NB4 (cell line): ENCODE measurements at places on chromosomes 4 and X.

- no peak for DNase-seq
Measured at GRCh38 chr4:162706051-162706450, 460.6 kb downstream of the NAF1 start.

- DNase-seq = no peak
Measured at GRCh38 chr4:94536649-94537469, 85.1 kb downstream of the PDLIM5 start.

DNA sequence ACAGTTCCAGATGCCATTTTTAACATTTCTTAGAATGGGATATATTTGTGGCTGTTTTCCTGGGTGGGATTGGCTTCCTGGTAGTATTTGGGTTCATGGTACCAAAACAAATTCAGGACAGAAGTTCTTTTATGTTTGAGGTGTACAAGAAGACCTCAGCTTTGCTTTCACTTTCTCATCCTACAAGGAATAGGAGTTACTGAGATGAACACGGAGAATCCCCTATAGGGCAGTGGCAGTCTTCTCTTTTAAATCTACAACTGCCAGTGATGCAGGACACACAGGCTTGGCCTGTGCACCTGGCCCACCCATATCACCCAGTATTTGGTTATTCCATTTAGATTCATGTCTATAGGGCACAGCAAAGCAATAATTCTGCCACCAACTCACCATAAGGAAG, 35.2 kb downstream of the SLC10A7 start:
- DNase-seq = no peak

DNA sequence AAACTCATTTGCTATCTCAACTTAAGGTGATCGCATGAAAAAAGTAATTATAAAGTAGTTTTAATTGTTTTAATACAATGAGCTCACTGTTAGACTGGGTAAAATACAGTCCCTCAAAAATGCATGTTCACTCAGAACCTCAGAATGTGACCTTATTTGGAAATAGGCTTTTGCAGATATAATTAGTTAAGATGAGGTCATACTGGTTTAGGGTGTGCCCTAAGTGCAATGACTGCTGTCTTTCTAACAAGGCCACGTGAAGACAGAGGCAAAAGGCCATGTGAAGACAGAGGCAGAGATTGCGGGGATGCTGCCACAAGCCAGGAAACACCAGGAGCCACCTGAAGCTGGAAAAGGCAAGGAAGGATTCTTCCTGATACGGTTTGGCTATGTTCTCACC, 262.1 kb downstream of the NKX6-1 start:
- DNase-seq = no peak

DNA sequence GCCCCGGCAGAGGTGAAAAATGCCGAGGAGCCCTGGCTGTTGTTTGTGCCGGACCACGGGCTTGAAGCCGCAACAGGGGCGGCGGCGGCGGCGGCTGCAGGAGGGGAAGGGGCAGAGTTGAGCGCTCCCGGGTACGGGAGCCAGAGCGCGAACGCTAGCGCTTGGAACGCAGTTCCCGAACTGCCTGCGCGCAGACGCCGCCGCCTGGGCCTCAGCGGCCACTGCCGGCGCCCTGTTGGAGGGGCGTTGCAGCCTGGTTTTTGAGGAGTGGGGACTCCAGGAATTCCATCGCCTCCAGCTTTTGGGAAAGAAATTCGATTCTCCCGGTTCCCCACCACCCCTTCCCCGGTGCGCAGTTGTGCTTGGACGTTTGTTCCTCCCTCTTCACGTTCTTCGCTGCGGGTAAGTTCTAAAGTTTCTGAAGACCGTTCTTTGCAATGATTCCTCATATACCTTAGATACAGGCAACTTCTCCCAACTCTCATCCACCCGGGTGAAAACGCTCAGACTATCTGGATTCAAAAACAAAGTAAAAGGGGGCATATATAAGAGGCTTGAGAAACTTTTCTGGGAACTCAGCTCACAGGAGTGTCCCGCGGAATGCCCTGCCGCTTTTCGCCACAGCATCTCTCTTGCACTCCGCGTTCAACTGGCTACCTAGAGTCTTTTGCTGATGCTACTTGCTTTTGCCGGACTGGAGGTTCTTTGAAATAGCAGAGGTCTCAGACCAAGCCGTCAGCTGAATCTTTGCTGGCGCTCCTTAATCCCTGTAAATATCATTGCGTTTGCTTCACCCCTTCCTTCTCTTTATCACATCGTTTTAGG, 1.0 kb downstream of the FAT4 start:
- DNase-seq = peak; percentile 10

- no peak for DNase-seq
Measured at GRCh38 chrX:124393659-124394058, 47.3 kb downstream of the SH2D1A start.

DNA sequence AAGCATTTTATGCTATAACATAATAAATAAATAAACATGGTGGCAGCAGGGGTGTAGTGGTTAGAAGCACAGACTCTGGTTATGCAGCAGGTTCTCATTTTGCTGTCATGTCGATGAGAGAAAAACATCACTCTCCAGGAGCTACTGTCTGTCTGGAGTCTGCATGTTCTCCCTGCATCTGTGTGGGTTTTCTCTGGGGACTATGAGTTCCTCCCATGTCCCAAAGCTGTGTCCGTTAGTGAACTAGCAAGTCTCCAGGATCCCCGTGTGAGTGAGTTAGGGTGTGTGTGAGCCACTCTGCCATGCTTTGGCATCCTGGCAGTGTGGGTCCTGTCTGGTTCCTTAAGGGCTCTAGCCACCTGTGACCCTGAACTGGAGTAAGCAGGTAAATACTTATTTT, 585.6 kb upstream of the AGA start:
- DNase-seq = no peak

DNA sequence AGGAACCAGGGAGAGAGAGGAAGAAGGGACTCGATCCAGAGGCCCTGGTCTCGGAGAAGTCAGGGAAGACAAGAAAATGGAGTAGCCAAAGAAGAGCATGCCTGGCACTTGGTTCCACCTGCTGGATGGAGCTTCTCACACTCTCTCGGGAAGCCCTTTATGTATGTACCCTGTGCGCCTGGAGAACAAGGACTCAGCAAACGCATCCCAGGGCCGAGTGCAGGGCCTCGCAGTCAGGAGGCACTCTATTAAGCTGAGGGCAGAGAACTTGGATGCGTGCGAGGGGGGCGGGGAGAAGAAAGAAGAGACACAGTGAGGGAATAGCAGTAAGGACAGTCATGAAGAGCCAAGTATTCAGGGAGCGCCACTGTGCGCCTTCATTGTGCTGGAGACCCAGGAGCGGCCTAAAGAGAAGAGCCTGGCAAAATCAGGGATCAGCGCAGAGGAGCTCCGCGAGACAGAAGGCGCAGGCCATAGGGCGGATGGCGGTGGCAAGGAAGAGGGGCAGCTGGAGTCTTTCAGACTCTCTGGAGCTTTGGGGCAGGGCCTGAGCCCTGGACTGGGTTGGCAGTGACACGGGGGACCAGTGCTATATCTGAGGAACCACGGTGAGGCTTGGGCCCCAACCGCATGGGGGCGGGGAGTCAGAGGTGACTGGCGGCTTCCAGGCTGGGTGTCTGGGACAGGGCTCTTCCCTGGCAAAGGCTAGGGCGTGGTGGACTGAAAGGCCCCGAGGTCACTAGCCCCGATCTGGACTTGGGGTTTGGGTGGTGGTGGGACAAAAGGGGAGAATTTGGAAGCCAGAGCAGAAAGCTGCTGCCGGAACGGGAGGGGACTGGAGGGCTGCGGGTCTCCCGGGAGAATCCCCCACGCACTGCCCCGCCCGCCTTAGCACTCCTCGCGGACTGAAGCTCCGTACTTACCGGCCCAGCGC, 1.9 kb upstream of the SEPTIN6 start:
- no peak for DNase-seq

DNA sequence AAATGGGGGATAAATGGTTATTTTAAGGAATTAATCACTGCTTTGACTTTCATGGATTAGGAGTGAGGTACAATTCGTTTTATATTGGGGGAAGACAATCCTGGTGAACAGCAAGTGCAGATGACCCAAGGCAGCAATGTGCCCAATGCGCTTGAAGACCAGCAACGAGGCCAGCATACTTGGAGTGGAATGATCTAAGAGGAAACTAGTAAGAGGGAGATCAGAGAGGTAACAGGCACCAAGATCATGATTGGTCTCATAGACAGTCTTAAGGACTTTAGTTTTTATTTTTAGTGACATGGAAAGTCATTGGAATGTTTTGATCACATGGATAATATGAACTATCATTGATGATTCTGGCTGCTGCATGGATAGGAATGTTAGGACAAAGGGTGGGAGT, 90.6 kb downstream of the BMPR1B start:
- no peak for DNase-seq

DNA sequence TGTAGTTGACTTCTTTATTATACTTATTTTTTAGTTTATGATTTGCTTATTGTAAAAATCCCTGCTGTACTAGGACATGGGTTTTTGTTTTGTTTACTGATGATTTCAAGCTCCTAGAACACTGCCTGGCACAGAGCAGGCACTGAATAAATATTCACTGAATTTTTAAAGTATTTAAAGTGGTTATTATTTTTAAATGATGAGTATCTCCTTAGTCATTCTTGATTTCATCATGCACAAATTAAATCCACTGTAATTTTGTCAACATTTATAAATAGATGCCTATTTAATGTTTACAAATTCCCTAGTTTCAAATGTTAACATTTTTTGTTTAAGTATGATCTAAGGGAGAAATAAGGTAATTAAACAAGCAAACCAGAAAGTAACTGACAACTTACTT, 367.9 kb upstream of the SLIT2 start:
- no peak for DNase-seq

- no peak for DNase-seq
Measured at GRCh38 chr4:159002950-159003349, 99.9 kb upstream of the RAPGEF2 start.

DNA sequence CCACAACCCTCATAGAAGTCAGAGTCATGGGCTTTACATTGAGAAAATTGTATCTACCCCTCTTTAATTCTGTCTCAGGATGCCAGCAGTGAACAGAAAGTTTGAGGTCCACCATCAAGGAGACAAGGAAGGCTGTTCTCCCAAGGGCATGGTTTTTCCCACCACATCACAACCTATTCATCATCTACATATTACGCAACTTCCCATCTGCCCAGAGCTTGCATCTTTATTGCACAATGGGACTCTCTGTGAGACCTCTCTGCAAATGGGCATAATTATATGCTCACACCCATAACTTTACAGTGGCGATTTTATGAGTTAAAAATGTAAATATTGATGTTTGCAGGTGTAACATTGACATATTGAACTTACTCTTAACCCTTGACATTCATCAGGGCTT, 38.9 kb downstream of the PAGE2 start:
- peak; percentile 75 for DNase-seq

DNA sequence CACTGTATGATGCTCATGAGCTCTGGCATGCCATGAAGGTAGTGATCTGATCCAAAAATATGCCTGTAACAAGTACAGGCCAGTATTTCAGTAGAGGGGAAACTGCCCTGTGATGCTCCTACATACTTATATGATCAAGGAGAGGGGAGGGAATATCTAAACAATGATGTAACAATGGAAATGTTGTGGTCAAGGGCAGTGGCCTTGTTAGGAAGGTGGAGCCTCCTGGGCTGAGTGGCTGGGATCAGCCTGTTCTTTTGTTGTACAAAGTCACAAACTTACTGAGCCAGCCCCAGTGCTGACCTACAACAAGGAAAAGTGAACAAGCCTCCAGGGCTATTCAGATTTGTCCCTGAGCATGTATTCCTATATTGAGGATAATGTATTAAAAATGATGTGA, 70.3 kb downstream of the ANXA10 start:
- DNase-seq = no peak

DNA sequence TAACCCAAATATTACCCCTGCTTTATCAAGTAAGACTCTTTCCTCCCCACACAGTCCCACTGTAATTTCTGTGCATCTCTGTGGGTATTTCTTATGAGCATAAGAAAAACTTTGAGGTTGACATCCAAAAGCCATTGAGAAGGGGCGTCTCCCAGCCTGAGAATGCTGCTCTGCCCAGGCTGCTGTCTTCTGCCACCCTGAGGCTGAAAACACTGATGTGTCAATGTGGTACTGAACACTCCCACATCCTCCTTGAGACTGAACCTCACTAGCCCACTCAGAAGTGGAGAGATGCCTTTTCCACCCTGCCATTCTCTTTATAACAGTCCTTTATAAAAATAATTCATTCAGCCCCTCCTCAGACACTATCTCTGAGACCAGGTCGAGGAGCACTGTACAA, 120.8 kb downstream of the SMIM20 start:
- DNase-seq = no peak

DNA sequence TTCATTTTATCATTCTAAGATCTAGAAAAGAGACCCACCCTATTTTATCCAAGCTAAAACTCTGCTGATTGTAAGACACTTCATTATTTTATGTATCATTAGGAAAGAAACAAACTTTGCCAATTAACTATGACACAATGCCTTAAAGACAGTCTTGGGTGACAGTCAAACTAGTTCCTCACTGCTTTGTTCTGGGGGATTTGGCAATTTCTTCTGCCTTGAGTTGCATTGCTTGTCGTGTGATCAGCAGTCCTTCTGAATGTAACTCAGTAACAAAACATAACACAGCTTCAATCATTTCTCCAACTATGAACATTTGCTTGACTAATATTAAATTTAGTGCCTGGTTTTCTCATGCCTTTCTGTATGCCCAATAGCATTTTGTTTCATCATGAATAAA, 577.9 kb upstream of the DIPK2B start:
- DNase-seq = peak; percentile 58

DNA sequence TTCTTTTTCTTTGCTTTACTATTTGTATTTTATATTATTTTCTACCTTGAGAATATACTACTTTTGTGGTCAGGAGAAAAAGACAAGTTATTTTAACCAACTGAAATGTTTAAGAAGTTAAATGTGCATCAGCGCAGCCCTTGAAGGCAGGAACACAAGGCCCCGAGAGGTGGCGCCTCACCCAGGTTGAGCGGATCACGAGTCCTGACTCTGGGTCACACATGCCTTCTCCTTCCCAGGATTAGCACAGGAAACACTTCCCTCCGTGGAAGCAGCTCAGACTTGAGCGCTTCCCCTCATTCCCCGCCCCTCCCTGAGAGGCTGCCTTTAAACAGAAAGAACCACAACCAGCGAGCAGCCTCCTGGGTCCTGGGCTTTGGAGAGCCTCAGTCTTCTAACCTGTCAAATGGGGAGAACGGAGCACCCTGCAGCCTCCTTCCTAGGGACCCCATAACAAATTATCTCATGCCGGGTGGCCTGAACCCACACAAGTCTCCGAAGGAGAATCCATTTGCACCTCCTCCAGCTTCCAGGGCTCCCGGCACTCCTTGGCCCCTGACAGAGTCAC, 217.6 kb downstream of the AFAP1 start:
- DNase-seq = no peak

DNA sequence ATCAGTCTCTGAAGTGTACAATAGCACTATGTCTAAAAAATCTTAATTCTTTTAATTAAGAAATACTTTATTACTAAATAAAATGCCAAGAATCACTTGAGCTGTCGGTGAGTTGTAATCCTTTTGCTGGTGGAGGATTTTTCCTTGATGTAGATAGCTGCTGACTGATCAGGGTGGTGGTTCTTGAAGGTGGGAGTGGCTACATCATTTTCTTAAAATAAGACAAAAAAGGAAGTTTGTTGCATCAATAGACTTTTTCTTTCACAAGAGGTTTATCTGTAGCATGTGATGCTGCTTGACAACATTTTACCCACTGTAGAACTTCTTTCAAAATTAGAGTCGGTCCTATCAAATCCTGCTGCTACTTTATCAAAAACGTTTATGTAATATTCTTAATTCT, 68.8 kb upstream of the ZC4H2 start:
- no peak for DNase-seq
